ENCODE measurements at places on chromosomes 5 and 9.

- DNase-seq = no peak
These were observed 6.0 kb upstream of the DDX4 start for GRCh38 chr5:55731848-55732247.

DNA sequence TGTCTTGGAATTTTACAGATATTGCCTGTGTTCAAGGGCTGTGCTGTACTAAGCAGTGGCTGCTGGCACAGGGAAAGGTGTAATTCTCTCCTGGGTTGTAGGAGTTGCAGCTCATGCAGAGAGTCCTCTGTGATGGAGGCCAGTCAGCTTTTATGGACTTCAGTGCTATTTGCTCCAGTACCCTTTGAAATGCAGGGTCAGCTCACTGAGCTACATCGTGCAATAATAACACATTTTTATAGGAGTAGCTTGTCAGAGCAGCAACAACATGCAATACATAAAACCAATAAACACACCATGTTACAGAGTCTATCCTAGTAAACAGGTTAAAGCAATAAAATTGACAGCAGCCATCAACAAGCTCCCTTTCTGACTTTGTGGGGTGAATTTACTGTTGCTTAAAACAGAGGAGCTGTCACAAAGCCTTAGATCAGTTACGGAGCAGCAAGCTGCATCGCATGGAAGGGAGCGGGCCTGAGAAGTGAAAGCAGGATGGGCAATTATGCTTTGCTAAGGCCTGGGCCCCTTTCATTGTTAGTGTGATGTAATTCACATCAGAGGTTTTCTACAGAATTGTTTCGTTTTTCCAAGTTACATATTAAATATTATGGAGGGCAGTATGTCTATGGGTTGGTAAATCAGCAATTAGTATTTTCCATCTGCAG lies 16.8 kb downstream of the CD180 start:
- no peak for DNase-seq

- DNase-seq = peak; percentile 97
These were observed 60.1 kb upstream of the ZNF608 start for GRCh38 chr5:124806373-124807077.

DNA sequence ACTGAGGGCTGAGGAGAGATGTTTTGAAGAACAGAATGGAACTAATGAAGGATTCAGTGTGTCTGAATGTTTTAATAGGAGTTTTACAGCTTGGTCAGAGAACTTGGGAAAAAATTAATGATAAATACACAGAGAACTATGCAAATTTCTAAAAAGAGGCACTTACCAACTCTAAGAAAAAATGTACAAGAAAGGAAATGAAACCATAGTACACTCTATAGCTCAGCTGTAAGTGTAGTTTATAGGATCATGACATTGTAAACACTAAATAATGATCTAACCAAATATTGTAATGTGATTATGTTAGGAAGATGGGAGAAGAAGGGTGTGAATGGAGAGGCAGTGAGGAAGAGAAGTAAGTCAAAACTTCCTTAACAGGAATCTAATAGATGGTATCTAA lies 205.2 kb downstream of the SEC61B start:
- DNase-seq = no peak

DNA sequence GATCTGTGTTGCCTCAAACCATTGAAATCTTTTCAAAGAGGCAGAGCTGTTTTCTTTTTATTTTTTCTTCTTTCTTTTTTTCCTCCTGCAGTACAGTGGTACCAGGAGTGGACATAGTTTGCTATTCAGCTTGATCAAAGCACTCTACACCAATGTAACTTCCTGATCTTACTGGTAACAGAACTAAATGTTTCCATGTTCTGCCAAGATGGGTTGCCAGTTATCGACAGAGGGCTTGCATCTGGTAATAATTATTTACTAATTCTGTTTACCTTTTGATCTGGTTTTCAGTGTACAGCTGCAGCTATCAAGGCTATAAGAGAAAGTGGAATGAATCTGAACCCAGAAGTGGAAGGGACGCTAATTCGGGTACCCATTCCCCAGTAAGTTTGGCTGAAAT lies 26.8 kb downstream of the MRRF start:
- DNase-seq = no peak

DNA sequence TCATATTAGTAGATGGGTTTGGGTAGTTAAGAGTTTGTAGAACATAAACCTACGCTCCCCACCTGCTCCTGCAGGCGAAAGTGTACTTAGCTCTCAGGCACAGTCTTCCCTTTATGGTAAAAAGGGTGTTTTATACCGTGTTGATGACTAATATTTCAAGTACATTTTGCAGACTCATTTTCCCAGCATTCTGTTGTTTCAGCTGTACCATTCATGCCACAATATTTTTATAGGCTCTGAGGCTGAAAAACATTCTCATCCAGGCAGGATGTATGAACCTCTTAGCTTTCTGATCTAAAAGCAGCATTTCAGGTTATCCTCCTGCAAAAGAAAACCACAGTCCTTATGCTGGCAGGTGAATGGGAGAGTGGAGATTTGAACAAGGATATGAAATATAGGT lies 231.4 kb downstream of the NR2F1-AS1 start:
- no peak for DNase-seq

- no peak for DNase-seq
These were observed 137.7 kb upstream of the SMIM23 start for GRCh38 chr5:171647904-171648260.

DNA sequence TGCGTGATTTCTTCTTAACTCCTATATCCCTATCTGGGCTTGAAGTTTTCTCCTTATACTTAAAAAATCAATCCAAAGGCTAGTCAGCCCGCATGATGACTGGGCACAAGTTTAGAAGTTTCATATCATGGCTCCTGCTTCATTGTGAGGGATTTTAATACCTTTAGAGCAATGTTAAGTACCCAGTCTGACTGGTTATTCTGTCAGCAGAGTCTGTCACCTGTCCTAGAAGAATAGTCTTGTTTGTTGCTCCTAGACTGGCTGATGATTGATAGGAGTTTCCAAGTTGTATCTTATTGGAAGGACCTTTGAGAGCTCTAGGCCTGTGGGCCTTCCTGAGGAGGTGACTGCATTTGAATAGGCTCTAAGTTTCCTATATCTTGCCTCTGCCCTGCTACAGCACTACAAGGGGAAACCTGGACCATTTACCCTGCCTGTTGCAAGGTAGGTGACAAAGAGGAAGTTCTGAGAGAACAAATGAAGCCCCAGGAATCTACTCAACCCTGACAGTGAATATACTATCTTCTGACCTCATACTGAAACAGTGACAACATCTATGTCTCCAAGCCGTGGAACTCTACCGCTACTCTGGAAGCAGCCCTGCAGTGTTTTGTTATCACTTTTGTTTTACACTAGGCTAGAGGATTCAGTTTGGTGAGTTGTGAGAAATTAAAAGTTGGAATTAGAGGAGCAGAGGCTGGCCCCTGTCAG lies 66.5 kb downstream of the F2RL2 start:
- DNase-seq = no peak

GRCh38 chr5:133819977-133820471 lies 148.4 kb downstream of the C5orf15 start:
- DNase-seq = no peak
